Astrocyte (in vitro differentiated cells and primary cell): ENCODE measurements at places on chromosomes 2 and 18.

DNA sequence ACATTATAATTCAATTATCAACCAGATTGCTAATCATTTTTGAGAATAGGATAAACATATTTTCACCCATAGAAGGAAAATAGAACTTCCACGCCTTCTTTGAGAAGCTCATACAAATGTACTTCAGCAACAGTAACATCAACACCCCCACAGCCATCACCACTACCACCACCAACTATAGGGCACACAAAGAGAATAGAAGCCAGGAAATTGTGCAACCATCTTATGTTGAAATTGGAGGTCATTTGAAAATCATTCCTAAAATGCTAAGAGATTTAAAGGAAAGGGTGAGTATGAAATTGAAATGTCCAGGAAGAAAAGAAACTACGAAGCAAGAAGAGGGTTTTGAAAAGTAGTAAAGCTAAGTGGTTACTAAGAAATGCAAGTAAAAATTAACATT lies 563.4 kb downstream of the ZNF804A start:
- no peak for DNase-seq

DNA sequence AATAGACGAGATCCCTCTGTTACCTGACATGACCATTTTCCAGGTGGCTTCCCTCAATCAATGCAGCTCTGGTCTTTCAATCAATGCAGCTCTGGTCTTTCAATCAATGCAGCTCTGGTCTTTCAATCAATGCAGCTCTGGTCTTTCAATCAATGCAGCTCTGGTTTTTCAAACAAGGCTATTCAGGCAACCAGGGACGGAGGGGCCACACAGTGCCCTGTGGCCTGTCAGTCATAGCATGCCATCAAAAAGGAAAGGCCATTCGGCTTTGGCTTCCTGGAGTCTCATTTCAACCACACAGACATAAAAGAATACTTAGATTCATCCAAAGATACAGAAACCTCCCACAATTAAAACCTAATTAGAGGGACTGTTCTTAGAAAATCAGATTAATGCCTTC lies 13.3 kb downstream of the MPP4 start:
- DNase-seq, result no peak

DNA sequence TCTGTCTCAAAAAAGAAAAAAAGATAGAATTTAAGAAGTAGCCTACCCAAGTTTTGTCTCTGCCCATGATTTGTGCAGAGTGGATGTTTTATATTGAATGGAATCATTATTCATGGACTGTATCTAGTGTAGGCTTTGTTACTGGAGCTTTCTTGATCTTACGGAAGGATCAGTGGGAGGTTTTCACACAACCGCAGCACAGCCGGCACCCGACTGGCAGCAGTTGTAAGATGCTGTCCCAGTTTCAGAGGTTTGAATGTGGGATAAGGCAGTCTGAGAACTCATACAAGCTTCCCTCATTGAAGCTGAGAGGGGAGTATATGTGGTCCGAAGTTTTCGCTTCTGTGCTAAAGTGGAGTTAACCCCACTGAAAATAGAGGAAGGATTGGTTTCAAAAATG lies 19.7 kb upstream of the SAG start:
- DNase-seq, result no peak

- no peak for DNase-seq
These were observed 39.9 kb downstream of the KIF1A start for GRCh38 chr2:240780023-240780700.

DNA sequence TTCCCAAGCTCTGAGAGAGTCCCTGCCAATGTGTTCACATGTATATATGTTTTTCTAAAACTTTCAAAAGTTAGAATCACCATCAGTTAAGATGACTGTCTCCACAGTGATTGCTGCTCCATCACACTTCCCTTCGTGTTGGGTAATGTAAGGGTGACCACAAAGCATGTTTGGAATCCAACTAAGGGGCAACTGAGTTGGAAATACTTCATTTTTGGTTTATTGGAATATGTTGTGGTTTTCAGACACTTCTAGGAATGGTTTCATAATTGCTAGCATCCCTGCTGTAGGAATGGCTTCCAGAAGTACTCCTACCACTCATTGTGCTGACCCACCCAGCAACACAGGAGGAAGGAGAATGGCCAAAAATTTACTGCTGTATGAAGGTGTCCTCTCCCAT lies 212.5 kb upstream of the GULP1 start:
- DNase-seq, result peak; percentile 94

GRCh38 chr2:241859436-241860183 lies 916 bp upstream of the PDCD1 start:
- DNase-seq, result no peak

DNA sequence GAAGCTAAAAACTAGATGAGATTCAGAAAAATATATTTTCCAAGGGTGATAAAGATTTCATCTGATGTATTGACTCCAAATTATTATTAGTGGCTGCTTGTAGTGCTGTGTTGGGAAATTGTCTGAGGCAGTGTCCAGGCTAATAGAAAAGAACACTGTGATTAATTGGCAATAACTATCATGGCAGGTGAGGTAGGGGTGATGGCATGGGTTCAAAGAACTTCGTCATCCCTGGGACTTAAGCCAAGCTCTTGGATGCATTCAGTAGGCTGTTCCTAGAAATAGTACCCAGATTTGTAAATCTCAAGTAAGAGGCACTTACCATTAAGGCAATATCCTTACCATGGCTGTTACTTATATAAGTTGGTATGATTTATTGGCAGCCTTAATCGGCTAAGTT lies 13.2 kb upstream of the RAPGEF4 start:
- peak; percentile 25 for DNase-seq

DNA sequence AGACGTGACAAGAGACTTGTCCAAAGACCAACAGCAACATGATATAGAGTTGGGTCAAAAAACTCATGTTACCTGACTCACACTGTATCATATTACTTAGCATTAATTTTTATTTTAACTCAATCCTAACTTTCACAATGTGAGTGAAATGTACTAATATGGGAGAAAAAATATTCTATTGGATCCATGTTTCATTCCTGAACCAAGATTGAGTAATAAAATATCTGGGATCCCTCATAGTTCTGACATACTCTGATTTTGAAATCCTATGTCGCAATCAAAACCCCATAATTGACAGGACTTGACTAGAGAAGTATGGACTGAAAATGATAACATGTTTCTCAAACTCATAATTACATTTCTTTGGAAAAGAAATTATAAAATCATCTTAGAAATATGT lies 190.4 kb downstream of the RIT2 start:
- no peak for DNase-seq

DNA sequence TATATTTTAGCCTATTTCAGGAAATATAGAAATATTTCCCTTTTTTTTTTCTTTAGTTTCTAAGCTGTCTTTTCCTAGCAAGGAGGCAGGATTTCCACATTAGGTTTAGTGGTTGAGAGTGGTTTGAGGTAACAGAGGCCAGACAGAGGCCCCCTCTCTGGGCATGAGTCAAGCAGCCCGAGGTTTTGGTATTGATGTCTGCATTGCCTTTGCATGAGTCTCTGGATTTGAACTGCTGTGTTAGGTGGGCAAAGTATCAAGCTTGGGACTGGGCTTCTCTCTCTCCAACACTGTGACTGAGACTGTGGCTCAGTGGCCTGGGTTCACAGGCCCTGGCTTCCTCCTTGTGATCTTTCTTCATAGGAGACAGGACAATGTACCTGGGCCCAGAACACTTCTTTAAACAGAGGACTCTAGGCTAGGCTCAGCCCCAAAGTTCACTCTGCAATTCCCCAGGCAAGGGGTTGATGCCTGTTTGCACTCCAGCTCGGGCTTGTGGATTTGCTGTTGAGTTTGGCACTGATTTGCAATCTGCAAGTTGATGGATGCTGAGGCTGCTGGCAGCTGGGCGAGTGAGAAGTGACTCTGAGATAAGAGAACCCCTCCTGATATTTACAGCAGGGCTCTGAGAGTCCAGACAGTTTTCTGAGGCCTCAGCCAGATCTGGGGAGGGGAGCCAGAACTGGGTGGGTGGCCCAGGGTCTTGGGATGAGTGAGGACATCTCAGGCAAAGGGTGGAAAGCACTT lies 271.2 kb downstream of the EN1 start:
- peak; percentile 85 for DNase-seq

GRCh38 chr2:241158546-241158900 lies 8.3 kb downstream of the PPP1R7 start:
- DNase-seq, result no peak

- peak; percentile 59 for DNase-seq
These were observed 5.6 kb upstream of the IMP4 start for GRCh38 chr2:130336877-130337734.

DNA sequence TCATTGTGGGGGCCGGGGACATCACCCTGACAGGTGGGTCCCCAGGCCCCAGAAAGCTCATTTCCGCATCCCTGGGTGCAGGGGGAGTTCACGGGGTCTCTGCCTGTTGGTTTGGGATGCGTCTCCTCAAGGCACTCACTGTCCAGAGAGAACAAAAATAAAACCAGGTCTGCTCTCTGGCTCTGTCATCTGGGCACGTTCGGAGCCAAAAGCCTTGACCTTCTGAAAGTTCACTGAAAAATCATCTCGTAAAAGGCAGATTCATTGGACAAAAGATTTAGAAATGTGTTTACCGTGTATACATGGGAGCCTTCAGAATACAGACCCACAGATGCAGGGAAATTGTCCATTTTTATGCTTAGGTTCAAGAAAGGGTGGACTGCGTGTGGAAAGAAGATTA lies 26.6 kb downstream of the MLPH start:
- DNase-seq, result no peak

DNA sequence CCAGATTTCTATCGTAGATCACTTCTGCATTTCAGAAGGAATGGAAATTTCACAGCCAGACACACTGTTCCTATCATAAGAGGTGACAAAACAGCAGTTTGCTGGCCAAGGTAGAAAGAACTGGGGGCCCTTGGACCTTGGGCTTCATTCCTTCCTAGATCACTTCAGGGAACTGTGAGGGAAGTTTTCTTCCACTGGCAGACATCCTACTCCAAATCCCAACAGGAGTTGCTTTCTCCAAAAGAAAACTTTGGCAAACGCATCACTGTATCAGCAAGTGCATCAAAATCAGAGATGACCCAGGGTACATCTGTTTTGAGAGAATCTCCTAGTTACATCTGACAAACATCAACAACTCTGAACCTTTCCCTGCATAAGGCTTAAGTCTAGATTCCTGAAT lies 348.4 kb upstream of the KLHL29 start:
- no peak for DNase-seq
